Renal cortex interstitium (tissue), 15 donors: ENCODE measurements at places on chromosomes 12 and 14.

DNA sequence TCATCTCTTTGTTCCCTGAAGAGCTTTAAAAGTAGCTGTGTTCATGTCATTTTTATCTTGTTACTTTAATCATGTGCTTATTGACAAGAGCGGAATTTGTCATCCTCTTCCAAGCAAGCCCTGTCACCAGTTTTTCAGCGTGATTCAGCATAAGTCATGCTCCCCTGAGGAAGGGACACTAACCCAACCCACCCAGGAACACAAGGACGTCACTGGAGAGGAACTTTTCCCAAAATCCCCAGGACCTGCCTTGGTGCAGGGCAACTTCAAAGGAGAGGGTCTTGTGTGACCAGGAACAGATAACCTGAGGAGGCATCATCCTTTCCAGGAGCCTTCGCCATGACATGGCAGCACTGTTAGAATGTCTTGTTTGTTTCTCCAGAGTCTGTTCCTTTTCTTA is 107.1 kb upstream of the DIO3 start:
- no peak for DNase-seq

- DNase-seq: no peak
Measured at GRCh38 chr12:88310666-88311065, 168.6 kb downstream of the TMTC3 start.

DNA sequence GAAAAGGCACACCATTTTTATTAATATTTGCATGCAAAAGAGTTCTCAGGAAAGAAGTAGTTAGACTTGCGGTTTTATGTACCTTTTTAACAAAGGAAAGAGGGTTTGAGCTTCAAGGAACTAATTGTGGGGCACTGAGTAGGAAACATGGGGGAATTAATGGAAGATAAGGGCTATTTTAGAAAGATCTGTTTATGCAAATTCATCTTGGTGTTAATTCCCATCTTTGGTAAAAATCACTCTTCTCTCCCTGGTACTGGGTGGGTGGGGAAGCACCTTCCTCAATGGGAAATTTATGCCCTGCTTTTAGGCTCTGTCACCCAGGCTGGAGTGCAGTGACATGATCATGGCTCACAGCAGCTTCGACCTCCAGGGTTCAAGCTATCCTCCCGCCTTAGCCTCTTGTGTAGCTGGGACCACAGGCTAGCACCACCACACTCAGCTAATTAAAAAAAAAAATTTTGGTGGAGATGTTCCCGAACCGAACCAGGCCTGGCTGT is 30.1 kb upstream of the RESF1 start:
- no peak for DNase-seq

- DNase-seq: no peak
Measured at GRCh38 chr12:103586132-103586531, 941 bp upstream of the STAB2 start.

GRCh38 chr12:103021538-103022218 is 64.2 kb downstream of the ASCL1 start:
- no peak for DNase-seq
